Caki2 (cell line): ENCODE measurements at places on chromosomes 2 and 18. TPM values are rescaled to one million over a fixed set of nuclear protein-coding genes. Genes with fewer than 3 reads are reported as not detected.

KIAA2012 gene
- not detected in 2 replicates for total RNA-seq

NT5C1B gene
- total RNA-seq = not detected in 2 replicates

NEUROD1 gene
- total RNA-seq = not detected in 2 replicates

MROH2A gene
- total RNA-seq = not detected in 2 replicates

PIGN gene
- 8.1 and 11.6 TPM in 2 replicates for total RNA-seq

CCDC148 gene
- 0.41 and 7.2 TPM in 2 replicates for total RNA-seq

PROKR1 gene
- total RNA-seq = not detected in 2 replicates

TEX44 gene
- not detected in 2 replicates for total RNA-seq

MC2R gene
- total RNA-seq = not detected in 2 replicates

DNA sequence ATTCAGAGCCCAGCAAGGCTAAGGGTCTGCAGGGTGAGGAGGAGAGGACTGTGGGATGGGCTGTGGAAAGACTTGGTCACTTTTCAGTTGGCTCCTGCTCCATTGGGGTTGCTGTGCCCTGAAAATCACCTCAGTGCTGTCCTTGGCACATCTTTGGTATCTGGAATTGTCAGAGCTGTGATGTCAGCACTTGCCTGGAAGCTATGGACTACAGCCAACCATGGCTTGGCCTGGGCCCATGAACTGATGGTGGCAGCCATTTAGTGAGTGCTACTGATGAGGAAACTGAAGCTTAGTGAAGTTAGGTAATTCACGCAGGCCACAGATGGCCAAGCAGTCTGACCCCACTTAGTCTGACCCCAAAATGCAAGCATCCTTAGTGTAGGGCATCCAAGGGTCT is 121.8 kb upstream of the SERPINE2 start:
- DNase-seq = no peak

DNA sequence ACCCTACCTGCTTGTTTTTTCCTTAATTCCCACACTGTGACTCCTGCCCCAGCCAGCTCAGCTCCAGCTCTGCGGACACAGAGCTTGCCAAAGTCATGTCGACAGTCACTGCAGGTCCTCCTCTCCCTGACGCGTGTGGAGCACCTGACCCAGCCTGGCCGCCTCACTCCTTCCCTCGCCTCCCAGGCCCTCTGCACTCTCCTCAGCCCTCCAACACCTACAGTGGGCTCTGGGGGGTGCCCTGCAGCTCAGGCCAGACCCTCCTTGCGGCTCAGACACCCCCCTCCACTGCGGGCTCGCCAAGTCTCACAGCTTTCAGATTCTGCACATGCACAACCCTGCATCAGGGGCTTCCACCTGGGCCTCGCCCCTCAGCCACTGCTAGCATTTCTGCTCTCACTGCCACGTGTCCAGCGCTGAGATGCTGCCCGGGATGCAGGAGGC is 68.3 kb downstream of the NDUFA10 start:
- DNase-seq = no peak

GRCh38 chr18:75218065-75218923 is 7.7 kb downstream of the TSHZ1 start:
- no peak for DNase-seq

GRCh38 chr2:105744909-105745853 is at the start of gene NCK2:
NCK2 (plus strand) TSS chr2:105744912; CDS start chr2:105855064, 110,152 bp downstream.
- peak; percentile 29 for DNase-seq

- DNase-seq = no peak
Observed at GRCh38 chr18:56723068-56723467, 71.9 kb downstream of the WDR7 start.

- DNase-seq = no peak
Observed at GRCh38 chr18:48940854-48941611, 9.7 kb downstream of the SMAD7 start.

- no peak for DNase-seq
Observed at GRCh38 chr2:170524828-170525565, 190.1 kb upstream of the SP5 start.

DNA sequence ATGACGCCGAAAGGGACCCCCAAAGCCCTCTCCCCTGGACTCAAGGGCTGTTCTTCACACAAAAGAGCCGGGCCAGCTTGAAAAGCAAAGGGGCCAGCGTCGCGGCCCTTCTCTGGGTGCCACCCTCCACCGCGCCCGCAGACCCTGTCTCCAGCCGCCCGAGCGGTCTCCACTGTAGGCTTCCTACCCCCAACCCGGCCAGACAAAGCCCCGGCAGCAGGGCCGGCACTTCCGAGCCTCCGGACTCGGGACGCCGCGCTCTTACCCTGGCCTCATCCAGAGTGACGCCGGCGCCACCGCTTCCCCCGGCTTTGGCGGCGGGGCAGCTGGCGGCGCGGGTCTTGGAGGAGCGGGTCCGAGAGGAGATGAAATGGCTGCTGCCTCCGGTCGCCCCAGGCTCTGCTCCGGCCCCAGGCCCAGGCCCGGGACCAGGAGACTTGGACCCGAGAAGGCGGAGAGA is 603 bp downstream of the ATAD2B start:
- no peak for DNase-seq

DNA sequence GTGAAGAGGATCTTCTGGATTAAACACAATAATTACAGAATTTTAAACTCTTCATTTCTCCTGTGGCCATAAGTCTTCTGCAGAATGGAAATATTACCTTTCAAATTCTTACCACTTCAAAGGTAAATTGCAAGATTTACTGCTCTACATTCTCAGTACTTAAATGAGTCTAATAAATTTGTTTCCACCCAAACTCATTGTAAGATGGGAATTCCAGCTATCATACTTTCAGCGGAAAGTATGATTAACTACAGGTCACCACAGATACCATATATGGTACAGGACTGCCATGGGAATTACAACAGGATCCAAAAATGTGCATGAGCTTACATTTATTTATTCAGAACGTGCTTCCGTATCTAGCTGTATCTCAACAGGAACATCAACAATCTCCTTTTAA is 3.1 kb downstream of the DSC3 start:
- no peak for DNase-seq

GRCh38 chr2:12883906-12884305 is 167.2 kb downstream of the TRIB2 start:
- DNase-seq = no peak

DNA sequence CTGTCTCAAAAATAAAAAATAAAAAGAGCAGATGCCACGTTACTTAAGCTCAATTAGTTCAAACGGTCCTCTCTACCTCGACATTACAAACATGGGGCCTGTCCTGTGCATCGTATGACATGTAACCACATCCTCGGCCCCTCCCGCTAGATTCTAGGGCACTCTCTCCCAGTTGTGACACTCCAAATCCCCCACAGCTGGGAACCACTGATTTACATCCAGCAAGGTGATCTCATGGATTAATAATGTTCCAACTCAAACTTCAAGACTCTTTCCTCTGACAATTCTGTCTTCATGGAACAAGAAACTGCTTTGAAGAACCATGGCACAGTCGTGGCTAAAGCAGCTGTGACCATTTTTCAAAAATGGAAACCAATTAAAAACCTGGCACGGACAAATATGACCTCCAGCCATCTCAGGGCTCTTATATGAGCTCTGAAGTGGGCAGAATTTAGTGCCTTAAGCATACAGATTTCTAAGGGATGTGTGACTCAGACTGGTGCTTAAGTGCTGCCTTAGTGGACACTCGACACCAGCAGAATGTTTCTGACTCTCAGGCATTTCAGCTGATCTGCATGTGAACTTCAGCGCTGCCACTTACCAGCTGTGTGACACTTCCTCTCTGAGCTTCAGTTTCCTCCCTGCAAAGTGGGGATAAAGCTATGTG is 31.7 kb upstream of the ASAP2 start:
- peak; percentile 34 for DNase-seq
